ENCODE measurements at places on chromosomes 7 and 10. TPM values are rescaled to one million over a fixed set of nuclear protein-coding genes. Genes with fewer than 3 reads are reported as not detected.

DNA sequence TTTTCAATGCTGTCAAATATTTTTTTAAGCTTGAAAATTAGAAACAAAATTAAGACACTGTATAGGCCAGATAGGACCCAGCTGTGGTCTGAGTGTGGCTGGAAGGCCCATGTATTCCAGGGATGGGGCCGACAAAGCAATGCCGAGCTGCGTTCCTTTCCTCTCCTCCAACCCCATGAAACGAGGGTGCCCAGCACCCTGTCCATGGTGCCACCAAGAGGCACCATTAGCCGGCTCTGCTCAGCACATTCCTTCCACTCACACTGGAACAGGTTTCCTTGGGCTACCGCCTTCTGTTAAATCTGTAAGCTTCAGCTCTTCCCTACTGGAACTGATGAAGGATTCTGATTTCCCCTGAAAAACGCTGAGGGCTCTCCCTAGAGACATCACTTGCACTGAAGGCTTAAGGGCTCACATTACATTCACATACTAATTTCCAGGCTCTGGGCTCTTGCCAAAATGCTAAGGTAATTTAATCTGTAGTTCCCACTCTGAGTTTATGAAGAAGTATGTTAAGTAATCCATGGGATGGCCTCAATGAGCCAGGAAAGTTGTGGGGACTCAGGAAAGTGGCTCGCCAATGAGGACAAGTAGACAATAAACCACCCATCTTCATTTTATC is 73.7 kb upstream of the CAMK2B start:
- DNase-seq, result no peak

GRCh38 chr10:70066190-70066589 is 13.5 kb downstream of the MACROH2A2 start:
- DNase-seq, result no peak

- no peak for DNase-seq
Observed at GRCh38 chr10:126669168-126669567, 1.3 kb downstream of the C10orf90 start.

GRCh38 chr7:43163885-43164284 is 51.4 kb downstream of the HECW1 start:
- no peak for DNase-seq

DNA sequence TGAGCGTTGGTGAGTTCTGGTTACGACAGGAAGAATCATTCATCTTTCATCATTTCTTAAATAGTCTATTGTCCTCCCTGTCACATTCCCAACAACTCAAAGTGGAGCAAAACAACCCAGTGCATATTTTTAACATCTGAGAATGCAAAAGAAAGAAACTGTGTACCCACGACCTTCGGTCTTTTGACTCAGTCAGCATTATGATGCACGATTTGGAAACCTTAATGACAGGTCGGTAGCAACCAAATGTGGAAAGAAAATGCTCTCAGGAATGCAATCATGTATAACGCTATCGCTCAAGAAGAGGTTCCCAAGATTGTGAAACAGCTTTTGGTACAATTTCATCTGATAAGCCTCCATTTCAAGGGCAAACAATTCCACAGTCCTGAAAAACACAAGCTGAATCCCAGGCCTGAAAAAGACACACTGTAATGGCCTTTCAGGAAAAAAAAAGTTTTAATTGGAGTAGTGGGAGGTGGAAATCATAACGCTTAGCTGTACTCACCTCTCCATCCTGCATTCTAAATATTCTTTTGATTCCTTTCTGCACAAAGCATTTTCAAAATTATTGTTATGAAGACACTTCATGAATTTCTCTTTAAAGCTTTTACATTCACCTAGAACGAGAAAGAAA is 2.6 kb downstream of the COX19 start:
- DNase-seq, result no peak

DNA sequence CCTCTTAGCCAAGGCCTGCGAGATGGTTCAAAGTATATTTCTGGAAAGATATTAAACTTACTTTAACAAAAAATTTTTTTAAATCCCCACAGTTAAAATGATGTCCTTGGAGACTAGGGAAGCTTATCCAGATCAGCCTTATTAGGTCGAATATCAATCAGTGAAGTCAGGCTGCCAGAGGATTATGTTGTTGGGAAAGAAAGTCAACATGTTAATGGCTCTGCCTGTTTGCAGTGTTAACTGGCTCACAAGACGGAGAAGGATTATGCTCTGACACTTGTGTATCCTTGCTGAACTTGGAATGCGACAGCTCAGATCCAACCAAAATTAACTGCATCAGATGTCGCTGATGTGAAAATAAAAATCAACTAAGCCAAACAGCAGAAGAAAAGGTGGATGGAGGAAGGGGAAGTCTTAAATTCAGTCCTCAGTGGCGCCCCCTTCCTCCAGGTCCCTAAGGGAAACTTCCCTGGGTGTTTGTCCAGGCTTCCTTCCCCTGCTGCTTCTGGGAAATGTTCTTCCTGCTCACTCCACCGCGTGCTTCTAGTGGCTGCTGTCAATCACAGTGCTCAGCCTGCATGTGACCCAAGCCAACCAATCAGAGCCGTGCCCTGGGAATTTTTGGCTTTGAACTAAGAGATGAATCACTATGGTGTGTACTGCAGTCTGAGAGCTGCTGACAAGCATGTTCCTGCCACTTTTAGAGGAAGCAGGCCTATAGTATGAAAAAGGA is 690.4 kb upstream of the NRP1 start:
- DNase-seq, result no peak

The PCLO gene
- 4.1 TPM for total RNA-seq

Data from heart left ventricle (tissue), 16 donors.